Activated T-helper 2 cell treated with anti-CD3 and anti-CD28 coated beads, Interferon-gamma antibody, Interleukin-2, Interleukin-4, amounts not matched to agents 10 μg/mL and 5 μg/mL and 100 μg/mL, durations not matched to agents 14 hours and 24 hours and 36 hours (primary cell): ENCODE measurements at places on chromosomes 4 and X.

DNA sequence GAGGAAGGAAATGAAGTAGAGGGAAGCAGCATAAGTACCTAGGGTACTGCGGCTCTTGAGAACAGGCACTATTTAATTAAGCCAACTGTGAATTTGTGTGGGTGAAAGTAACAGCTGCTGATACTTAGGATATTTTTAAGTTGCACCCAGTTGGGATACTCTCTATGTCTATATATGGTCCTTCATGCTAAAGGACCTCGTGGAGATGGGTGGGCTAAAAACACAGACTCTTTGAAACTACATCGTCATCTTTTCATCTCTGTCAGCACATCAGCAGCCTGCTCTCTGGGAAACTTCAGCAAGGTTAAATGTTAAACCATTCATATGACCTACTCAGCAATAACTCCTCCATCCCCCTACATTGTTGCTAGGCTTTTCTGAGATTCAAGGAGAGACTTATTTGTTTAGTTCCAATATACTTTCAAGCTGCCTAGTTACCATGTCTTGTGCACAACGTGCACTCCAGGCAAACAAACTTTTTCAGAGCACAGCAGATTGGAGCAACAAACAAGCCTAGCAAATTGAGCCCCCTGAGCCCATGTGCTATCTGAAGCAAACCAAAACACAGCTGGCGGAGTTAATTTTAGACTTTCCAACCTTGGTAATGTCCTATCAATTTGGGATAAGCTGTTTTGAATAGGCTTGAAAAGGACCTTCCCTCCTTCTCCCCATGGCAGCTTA, 6.2 kb upstream of the MOB1B start:
- no peak for DNase-seq

DNA sequence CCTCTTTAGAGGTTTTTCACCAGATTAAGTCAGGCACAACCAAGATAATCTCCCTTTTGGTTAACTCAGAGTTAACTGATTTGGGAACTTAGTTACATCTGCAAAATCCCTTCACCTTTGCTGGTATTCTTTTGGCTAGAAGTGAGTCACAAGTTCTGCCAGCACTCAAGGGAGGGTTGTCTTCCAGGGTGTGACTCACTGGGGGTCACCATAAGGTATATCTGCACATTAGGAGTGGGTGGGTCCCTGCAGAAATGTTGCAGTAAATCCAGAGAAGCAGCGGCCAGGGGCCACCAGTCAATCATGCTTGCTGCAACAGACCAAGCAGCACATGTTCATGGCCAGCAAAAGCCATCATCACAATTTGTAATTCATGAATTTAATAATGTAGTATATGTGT, 59.8 kb upstream of the MAML3 start:
- DNase-seq = no peak

DNA sequence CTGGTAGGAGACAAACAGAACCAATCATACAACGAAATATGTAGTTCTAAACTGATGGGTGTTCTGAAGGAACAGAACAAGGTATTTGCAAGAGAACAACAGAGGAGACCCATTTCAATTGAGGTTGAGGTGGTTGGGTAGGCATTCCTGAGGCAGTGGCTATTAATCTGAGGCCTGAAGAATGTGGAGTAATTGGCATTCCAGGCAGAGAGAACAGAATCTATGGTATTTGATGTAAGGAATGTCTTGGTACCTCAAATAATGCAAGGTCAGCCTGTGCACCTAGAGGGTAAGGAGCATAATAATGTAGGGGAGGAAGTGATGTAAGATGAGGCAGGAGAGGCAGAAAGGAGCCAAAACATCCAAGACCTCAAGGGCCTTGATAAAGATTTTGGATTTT, 109.5 kb upstream of the TEX13C start:
- DNase-seq = no peak

- DNase-seq = no peak
These were observed 210.2 kb upstream of the GYPA start for GRCh38 chr4:144350706-144351105.

DNA sequence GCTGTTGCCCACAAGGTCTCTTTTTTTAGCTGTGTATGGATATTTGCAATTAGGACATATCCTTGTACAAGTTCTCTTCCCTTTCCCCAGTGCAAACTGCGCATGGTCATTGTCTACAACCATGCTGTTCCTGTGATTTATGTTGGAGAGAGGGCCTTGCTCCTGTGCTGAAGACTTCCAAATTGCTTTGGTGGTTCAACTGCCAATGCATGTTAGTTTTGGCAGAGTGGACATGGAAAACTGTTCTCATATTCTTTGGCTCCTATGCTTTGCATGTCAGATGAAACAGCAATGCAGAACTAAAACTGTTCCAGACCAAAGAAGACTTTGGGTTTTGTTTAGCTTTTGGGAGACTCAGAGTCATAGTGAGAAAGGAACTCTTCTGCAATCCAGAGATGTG, 148.8 kb upstream of the EDNRA start:
- no peak for DNase-seq

- no peak for DNase-seq
These were observed 297.0 kb upstream of the PUDP start for GRCh38 chrX:7444967-7445366.

DNA sequence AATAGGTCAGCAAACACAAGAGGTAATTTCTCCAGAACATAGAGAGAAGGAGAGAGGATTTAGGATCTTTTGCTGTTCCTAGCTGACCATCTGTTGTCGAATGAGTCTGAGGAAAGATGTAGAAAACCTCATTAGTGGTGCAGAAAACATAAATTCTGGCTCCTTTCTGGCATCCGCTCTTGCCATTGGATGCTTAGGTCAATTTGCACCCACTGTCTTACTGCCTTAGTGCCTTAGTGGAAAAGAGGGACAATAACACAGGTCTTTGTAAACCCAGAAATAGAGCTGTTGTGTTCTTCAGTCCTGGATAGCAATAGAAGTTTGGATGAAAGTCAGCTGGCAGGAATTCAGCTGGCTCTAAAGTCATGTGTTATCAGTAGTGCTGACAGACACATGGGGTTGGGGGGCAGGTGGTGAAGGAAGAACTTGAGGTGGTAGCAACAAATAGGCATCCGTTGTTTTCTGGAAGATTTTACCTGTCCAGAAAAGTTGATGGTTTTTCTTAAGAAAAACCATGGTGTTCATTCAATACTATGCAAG, 78.2 kb downstream of the GLRA2 start:
- DNase-seq = no peak

- DNase-seq = no peak
These were observed 28.8 kb upstream of the PCSK1N start for GRCh38 chrX:48864210-48864609.

DNA sequence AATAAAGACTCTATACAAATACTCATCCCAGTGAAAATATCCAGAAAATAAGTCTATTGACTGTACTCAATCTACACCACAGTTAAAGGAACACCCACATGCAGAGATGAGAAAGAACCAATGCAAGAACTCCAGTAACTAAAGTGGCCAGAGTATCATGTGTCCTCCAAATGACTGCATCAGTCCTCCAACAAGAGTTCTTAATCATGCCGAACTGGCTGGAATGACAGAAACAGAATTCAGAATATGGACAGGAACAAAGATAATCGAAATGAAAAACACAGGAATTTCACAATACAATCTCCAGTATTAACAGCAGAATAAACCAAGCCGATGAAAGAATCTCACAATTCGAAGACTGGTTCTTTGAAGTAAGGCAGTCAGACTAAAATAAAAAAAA, 210.3 kb downstream of the TBCK start:
- no peak for DNase-seq

DNA sequence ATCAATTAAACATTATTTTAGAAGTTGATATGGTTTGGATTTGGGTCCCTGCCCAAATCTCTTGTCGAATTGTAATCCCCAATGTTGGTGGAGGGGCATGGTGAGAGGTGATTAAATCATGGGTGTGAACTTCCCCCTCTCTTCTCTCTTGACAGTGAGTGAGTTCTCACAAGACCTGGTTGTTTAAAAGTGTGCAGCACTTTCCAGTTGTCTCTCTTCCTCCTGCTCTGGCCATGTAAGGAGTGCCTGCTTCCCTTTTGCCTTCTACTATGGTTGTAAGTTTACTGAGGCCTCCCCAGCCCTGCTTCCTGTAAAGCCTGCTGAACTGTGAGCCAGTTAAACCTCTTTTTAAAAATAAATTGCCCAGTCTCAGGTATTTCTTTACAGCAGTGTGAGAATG, 141.4 kb downstream of the GALNTL6 start:
- no peak for DNase-seq

GRCh38 chrX:112085149-112085548, 2.6 kb upstream of the TRPC5 start:
- DNase-seq = no peak

DNA sequence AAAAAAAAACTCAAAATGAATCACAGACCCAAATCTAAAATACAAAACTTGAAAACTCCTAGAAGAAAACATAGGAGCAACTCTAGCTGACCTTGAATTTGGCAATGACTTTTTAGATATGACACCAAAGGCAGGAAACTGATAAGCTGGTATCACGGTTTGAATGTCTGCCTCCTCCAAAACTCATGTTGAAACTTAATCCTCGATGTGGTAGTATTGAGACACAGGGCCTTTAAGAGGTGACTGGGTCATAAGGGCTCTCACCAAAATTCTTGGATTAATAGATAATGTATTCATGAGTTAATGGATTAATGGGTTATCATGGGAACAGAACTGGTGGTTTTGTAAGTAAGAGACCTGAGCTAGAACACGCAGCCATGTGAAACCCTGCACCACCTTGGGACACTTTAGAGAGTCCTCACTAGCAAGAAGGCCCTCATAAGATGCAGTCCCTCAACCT, 40.5 kb downstream of the FRYL start:
- no peak for DNase-seq

- DNase-seq = no peak
These were observed 127.2 kb upstream of the AGA start for GRCh38 chr4:177569434-177569833.
